ENCODE measurements at places on chromosomes 1 and 21. TPM values are rescaled to one million over a fixed set of nuclear protein-coding genes. Genes with fewer than 3 reads are reported as not detected.

MPL gene
- not detected for total RNA-seq

OLFM3 gene
- total RNA-seq: not detected

PAQR6 gene
- total RNA-seq: 3.6 TPM

RGS8 gene
- not detected for total RNA-seq

CHIT1 gene
- 0.23 TPM for total RNA-seq

ADAM30 gene
- not detected for total RNA-seq

CADM3 gene
- not detected for total RNA-seq

COL11A1 gene
- total RNA-seq: not detected

MAEL gene
- total RNA-seq: not detected

C1orf122 gene
- total RNA-seq: 59.2 TPM

ZSWIM5 gene
- total RNA-seq: 0.68 TPM

EDARADD gene
- 12.4 TPM for total RNA-seq

AIM2 gene
- total RNA-seq: 36.4 TPM

ZNF436 gene
- 4.3 TPM for total RNA-seq

E2F2 gene
- 5.5 TPM for total RNA-seq

GJB3 gene
- not detected for total RNA-seq

LCE1A gene
- total RNA-seq: not detected

PRR9 gene
- total RNA-seq: not detected

ESPN gene
- total RNA-seq: 0.42 TPM

NPHS2 gene
- not detected for total RNA-seq

MANEAL gene
- total RNA-seq: 4.7 TPM

C21orf91 gene
- total RNA-seq: 32.6 TPM

ETNK2 gene
- 0.99 TPM for total RNA-seq

DNALI1 gene
- not detected for total RNA-seq

GBP6 gene
- total RNA-seq: 0.53 TPM

KRTAP10-2 gene
- not detected for total RNA-seq
